ENCODE measurements at places on chromosomes 7 and 10.

- no peak for DNase-seq
These were observed 238.9 kb downstream of the CAMK1D start for GRCh38 chr10:12588091-12588860.

DNA sequence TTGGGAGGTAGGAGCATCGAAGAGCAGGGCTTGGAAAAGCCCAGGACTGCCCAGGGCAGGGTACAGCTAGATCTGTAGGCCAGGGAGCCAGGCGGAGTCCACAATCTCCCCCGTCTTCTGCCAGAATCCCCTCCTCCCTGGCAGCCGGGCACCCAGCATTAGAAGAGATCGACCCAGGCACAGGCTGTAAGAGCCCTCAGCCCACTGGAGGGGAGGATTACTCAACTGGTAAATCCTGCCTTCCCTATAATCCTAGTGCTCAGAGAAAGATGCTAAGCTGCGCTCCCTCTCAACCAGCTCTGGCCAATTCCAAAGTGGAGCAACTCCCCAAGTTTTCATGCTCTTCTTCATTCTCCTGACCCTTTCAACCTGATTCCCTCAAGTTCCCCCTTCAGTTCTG, 3.2 kb downstream of the SPOCK2 start:
- DNase-seq: no peak

DNA sequence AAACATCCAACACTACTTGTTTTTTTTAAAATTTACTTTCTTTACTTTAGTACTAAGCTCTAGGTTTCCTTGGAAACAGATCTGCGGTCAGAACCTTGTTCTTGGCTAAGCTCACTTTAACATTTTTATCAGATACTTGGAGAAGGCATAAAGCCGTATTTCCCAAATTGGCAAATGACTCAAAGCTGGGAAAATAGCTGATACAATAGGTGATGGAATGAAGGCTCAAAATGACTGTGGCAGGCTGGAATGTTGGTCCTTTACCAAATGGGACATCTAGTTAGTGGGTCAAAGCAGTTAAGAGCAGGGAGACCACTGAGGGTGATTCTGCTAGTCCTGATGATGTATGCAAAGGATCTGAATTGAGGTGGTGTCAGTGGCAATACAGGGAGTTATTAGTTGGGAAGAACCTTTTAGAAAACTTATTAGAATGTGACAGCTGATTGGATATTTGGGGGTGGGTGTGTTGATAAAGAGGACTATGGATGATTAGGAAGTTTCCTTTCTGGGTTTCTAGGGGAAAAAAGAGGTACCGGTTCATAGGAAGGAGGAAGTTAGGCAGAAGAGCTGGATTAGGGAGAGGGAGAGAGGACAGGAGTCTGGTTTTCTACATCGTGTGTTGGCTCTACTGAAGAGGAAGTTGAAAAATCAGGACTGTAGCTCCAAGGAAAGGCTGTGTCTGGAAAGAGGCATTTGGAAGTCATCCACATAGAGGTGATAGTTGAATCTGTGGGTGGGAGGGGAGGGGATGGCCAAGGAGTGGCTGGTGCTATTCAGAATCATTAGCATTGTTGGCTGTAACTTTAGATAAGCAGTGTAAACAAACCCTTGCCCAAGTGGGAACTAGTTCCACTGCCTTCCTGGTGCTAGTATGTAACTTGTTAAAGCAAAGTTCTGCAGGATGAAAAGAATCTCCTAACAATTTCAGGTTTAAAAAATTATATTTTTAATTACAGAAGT, 13.1 kb downstream of the PLCE1 start:
- peak; percentile 79 for DNase-seq

DNA sequence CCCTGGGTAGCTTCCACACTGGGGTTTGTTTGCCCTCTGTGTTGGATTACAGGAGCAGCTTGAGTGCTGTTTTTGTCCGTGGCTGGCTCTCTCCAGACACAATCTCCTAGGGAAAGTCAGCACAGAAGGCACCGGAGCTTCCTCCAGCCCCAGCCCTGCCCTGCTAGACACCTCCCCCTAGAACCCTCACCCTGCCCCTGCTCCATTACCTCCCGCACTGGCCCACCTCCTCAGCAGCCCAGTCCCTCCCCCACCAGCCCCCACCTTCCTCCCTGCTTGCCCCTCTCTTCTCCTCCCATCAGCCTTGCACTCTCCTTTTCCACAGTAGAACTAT, 130.5 kb downstream of the ADCY1 start:
- no peak for DNase-seq

DNA sequence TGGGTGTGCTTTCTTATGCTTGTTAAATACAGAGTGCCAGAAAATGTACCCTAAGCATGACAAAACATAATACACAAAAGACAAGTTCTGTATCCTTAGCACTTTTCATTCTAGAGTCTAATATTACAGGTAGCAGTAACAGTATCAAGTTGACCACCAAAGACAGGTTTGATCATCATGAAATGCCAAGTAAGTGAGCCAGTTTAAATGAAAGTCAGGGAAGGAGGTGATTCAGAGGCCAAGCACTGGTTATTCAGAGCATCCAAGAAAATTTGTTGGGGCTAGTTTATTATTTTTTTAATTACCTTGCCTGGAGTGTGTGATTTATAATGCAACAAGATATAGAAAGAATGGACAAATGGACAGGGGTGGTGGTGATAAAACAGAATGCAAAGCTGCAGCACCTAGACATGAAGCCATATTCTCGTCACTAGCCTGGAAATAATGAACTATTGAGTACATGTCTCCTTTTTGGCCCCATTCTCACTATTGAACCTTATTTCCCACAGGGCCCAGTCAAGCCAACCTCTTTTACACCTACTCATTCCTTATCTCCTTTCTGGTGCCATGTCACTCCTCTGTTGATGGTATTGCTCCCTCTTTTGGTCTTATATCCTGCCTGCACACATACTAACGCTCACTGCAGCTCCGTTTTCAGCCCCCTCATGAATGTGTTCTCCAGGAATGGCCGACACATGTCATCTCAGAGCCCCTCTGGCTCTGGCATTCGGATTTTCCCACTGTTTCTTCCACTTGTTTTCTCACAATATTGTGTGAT, 78.6 kb upstream of the GLCCI1 start:
- no peak for DNase-seq

DNA sequence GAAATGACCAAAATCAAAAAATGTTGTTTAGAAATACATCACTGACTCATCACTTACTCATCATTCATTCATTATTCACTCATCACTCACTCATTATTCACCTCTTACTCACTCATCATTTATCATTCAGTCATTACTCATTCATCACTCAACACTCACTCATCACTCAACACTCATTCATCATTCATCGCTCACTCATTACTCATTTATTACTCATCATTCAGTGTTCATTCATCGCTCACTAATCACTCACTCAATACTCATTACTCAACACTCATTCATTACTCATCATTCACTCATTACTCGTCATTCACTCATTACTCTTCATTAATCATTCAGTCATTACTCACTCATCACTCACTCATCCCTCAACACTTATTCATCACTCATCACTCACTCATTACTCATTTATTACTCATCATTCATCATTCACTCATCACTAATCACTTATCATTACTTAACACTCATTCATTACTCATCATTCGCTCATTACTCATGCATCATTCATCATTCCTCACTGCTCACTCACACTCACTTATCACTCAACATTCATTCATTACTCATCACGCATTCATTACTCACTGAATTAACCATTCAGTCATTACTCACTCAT, 238.5 kb downstream of the ADARB2 start:
- no peak for DNase-seq

GRCh38 chr10:15738270-15738925, 18.7 kb upstream of the ITGA8 start:
- peak; percentile 77 for DNase-seq

GRCh38 chr10:127587668-127588365, 38.7 kb downstream of the NPS start:
- DNase-seq: no peak

- no peak for DNase-seq
These were observed 142.2 kb downstream of the TWIST1 start for GRCh38 chr7:18975276-18975675.

DNA sequence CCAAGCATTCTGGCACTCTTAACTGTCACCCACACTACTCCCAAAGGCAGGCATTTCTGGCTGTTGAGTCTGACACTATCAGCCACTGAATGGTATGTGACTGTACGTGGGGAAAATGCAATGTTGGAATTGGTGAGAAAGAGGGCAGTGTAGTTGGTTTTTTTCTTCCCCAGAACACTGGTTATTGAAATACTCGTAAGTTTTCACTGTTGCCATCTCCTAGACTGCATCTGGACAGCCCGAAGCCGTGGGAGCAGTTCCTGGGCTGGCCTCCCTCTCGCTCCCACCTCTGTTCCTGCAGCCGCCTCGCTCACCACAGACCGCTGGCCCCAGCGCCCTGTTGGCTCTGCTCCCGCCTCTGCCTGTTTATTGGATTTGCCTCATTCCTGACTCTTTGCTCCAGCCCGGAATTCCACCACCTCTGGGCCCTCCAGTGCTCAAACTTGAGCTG, 5.7 kb downstream of the PLCE1 start:
- DNase-seq: no peak

GRCh38 chr7:5477723-5478531, 54.3 kb upstream of the TNRC18 start:
- no peak for DNase-seq

- no peak for DNase-seq
These were observed 109.4 kb upstream of the ZMIZ1 start for GRCh38 chr10:78959217-78959923.

DNA sequence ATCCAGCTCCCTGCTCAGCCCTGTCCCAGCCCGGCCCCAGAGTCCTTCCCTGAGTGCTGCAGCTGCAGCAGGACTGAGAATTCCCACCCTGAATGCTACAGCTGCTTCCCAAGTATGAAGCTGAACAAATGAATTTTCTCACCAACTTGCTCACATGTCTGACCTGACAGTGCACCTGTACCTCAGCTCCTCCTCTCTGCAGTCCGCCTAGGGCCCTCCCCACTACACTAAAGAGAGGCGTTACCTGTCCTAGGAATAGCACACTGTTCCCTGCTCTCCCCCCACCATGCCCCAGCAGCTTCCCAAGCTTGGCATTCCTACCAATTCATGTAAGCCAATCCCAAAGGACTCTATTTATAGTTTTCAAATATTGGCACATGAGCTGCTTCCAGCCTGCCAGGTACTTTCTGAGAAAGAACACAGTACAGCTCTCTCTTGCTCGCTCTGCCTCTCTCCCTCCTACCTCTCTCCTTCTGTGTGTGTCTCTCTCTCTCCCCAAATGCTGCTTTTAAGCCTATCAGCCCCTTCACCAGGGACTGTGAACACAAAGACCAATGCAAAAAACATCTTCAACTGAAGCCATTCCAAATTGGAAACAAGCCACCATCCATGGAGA, 400.1 kb downstream of the TNS3 start:
- no peak for DNase-seq

DNA sequence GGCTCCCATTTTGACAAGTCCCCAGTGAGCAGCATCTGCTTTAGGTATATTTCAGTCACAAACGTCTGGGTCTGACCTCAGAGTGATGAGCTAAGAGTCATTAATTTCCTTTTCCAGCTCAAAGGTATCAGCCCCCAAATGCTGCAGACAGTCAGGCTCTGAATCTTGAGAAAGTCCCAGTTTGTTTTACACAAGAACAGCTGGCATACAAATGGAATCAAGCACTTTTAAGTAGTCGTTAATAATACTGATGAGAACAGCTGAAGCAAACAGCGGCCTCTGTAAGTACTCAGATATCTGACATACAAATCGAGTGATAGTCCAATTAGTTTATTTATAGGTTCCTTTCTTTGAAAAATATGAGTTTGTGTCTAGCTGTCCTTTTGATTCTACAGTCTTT, 49.4 kb upstream of the MSRB2 start:
- DNase-seq: no peak

DNA sequence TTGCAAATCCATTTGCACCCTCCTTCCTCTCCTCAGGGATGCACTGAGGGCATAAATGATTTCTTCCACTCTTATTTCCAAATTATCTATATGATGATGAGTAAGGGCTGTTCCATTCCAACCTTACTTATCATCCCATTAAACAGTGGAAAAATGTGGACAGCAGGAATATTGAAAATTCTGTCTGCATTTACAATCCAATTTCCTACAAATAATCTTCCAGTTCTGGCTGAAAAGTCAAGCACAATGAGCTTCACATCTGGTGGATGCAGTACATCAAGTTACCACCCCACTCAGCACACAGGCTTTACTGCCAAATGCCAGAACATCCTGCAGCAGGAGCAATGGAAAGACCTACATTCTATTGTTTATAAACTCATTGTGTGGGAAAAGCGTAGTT, 345.0 kb upstream of the STEAP1 start:
- DNase-seq: no peak

GRCh38 chr10:88253128-88253527, 330.0 kb downstream of the RNLS start:
- DNase-seq: no peak

DNA sequence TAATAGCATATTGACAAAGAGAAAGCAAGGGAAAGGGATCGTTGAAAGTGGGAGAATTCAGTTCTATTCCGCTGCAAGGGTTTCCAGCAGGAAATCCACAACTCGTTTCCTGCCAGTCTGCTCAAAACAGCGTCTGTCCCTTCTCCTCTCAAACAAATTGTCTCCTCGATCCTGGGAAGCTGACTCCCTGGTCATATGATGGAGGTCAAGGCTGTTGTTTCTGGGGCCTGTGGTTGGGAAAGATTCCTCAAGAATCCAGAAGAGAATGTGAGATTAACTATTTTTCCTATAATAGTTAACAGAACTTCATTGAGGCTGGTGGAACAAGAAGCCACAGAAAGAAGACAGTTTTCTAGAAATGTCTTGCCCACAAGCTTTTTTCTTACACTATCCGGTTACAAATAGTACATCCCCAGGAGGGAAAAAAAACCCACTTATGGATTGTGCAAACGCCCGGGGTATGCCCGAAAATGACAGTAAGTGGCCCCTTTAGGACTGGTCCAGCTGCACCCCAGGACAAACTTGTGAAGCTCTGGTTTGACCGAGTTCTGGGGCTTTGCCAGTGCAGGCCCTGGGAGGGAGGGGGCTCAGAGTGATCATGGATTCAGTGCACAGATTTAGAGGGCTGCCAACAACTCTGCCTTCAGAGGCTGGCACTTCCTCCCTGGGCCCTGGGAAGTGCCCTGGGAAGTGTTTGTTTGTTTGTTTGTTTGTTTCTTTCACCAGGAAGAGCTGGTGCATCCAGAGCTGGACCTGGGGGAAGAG, 49.4 kb upstream of the CTBP2 start:
- no peak for DNase-seq

- no peak for DNase-seq
These were observed 21.3 kb downstream of the TBC1D12 start for GRCh38 chr10:94423627-94424026.

DNA sequence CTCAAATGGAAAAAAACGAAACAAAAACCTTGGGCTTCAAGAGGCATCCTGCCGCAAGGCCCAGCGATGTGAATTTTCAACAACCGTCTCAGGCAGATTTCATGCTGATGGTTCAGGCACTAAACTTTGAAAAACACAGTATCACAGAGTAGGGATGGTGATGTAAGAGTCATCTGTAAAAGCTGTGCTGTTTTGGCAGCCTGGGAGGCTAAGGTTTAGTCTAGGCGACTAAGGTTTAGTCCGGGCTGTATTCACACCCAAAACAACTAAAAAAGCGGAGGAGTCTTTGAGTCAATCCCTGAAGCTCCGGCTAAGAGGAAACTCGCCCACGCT, 420 bp upstream of the MINPP1 start:
- no peak for DNase-seq
